Fibroblast of gingiva (primary cell): ENCODE measurements at places on chromosomes 12 and 14.

- peak; percentile 15 for DNase-seq
Measured at GRCh38 chr12:124321556-124322270, 26.8 kb downstream of the RFLNA start.

DNA sequence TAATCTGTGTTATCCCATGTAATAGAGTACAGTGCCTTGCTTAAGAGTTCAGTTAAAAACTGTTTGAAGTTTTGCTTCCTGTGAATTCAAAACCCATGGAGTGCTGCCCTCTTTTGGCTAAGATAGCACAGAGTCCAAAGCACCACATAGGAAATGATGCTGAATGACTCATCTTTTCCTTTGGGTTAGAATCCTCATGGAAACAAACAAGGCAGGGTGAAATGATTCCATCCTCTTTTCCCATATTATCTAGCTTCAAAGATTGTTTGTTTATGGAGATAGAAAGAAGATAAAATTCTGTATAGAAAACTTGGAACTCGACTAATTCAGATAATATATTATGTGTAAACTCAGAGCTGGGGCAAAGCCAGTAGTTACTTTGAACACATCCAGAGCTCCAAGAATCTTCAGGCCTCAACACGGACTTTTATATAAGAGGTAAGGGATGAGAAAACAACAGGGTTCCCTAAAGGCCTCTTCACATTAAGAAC lies 87.4 kb downstream of the OTOGL start:
- DNase-seq: peak; percentile 94

- DNase-seq: peak; percentile 21
Measured at GRCh38 chr12:30976206-30976605, 49.7 kb downstream of the TSPAN11 start.

GRCh38 chr14:34474187-34474679 lies 12.2 kb upstream of the SPTSSA start:
- no peak for DNase-seq

- DNase-seq: no peak
Measured at GRCh38 chr12:53938326-53939140, at the start of gene HOXC13. Gene HOXC13 (plus strand): TSS chr12:53938831. CDS start chr12:53938907, 76 bp downstream.

DNA sequence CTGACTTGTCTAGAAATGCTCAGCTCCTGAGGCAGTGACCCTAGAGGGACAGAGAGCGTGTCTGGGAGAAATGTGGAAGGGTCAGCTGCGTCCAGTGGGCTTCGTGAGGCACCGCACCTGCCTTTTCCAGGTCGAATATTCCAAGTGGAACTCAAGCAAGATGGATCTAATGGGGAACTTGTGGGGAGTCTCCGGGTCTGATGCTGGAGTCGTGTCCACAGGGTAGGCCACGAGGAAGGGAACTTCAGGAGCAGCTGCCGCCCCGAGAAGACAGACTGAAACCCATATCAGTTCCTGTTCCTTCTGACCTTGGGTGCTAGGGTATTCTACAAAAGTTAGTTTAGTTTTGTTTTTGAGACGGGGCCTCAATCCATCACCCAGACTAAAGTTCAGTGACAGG lies 67.5 kb downstream of the TNFAIP2 start:
- DNase-seq: no peak

DNA sequence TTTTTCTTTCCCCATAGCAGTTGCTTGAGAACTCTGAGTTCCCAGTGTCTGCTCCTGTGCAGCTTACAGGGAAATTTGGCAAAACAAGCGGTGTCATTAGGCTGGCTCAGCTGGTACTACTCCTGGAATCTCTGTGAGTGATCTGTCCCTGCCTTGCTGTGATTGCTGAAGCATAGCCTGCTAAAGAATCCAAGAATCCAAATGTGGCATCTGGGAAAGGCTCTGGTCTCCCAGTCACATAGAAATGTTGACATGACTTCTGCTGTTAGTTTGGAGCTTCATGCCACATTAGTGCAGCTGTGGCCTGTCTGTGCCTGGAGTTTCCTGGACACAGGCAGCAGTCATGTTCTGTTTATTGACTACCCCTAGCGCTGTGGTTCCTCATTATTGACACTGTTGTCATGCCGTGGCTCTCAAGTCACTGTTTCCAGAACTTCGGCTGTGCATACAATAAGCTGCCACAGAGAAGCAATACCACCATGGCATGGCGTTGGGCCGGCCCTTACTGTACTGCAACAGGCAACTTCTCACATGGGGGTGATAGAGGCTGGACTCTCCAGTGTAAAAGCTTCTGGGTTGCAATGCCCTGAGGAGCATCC lies 166.8 kb downstream of the MYRFL start:
- DNase-seq: no peak

DNA sequence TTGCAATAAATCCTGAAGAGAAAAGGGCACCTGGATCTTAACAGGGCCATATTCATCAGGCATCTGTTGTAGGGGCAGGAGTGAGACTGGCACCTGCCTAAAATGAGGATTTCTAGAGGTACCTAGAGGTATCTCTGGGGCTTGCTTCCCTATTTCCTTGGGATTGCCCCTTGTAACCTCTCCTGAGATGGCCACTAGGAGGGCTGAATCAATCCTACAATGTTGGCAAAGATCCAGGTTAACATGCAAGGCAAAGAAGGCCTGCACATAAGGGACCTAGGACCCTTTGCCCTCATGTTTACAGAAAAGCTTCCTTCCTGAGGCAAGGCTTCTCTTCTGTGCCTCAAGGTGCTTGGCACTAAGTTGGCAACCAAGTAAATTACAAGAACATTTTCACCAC lies 25.8 kb upstream of the CLEC4E start:
- DNase-seq: no peak

DNA sequence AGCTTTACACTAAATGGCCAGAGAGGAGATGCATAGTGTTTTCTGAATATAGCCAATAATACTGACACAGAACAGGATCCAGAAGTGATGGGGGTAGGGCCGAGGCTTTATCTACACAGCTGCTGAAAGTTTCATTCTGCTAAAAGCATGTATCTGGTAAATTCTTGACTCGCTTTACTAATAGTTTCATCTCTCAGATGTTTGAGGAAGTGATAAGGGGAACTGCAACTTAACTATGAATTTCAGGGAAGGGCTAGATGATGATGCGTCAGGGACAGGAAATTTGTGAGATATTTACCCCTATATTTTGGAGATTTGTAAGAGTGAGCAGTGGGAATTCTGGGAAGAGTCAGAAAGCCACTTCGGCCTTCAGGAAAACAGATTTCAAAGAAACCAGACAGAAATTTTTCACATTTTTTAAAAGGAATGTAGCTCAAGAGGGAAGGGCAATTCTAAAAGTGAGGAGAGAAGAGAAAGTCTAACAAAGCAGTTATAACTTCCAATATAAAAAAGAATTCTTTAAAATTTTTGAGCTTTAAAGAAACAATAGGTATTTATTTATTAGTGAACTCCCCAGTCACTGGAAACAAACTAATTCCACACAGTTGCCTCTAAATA lies 243.1 kb downstream of the BCAT1 start:
- no peak for DNase-seq

DNA sequence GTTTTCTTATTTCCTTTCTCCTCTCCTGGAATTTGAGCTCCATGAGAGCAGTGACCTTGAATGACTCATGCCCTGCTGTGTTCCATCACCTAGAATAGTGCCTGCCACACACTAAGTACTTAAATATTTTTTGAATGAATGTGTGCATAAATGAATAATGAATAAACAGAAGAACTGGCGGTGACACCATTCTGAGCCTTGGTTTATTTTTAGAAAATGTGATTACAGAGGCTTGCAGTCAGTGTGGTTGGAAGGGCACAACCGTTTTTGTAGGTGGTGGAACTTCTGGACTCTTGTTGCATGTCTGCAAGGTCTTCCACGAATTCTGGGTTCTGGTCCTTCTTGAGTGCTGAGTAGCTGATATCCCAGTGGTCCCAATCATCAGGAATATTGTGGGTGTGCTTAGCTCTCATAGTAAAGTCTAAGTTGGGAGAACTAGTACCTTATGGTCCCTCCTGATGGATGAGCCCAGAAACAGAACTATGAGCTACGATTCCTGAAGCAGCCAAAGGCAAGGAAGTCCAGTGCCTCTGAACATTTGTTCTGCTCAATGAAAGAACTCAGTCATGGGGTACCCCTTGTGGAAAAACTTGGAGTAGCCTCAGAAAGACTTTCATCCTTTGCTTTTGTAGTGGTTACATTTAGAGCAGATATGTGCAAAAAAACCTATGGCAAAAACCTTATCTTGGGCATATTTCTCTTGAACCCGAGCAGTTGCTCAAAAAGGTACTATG lies 28.8 kb upstream of the BHLHE41 start:
- peak; percentile 87 for DNase-seq

- DNase-seq: no peak
Measured at GRCh38 chr12:40898505-40898904, 206.3 kb downstream of the CNTN1 start.

GRCh38 chr12:122533856-122534255 lies 6.8 kb downstream of the KNTC1 start:
- DNase-seq: no peak

GRCh38 chr12:69701826-69702225 lies 2.7 kb upstream of the BEST3 start:
- no peak for DNase-seq

- DNase-seq: peak; percentile 57
Measured at GRCh38 chr12:120361506-120362208, 7.3 kb downstream of the MSI1 start.

DNA sequence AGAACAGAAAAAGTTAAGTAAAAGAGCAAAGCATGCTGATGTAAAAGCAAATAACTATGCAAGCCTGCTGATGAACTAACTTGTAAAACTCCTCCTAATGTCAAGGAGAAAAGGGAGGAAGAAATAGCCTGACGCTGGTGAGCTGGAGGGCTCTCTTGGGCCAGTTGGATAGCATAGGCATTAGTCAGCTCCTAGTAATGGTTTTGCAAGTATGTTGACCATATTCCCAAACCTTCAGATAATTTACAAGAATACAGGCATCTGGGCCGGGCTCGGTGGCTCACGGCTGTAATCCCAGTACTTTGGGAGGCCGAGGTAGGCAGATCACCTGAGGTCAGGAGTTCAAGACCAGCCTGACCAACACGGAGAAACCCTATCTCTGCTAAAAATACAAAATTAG lies 871.4 kb downstream of the C12orf50 start:
- DNase-seq: peak; percentile 95

DNA sequence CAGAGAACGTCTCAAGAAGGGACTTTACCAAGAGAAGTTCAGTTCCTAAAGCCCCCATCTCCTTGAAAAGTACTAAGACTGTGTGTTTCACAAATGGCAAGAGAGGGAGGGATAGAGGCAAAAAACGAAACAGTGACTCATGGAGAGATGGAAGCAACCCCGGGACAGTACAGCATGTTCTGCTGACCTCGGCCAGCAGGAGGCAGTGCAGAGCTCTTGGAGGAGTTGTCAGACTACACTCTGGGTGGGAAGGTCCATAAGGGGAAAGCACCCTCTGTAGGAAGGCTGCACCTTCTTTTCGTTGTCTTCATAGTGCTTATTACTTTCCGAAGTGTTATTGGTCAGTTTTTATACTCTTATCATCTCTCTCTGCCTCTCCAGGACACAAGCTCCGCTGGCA lies 525.2 kb upstream of the CCDC196 start:
- no peak for DNase-seq
